ENCODE measurements at places on chromosomes 16 and 17. TPM values are rescaled to one million over a fixed set of nuclear protein-coding genes. Genes with fewer than 3 reads are reported as not detected.

DNA sequence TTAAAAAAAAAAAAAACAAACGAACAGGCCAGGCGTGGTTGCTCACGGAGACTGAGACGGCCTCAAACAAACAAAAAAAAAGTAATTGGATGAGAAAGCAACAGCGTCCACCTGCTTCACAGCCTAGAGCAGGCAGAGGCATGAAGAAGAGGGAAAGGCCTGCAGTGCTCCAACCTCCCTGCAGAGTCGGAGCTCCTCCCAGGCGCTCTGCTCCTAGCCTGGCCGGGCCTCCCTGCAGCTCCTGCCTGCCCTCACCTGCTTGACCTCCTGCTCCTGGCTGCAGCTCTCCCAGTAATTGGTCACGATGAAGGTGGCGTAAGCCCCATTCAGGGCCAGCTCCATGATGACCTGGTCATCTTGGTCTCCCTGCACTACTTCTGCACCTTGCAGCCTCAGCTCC lies 5.5 kb downstream of the NMRAL1 start:
- DNase-seq = no peak

DNA sequence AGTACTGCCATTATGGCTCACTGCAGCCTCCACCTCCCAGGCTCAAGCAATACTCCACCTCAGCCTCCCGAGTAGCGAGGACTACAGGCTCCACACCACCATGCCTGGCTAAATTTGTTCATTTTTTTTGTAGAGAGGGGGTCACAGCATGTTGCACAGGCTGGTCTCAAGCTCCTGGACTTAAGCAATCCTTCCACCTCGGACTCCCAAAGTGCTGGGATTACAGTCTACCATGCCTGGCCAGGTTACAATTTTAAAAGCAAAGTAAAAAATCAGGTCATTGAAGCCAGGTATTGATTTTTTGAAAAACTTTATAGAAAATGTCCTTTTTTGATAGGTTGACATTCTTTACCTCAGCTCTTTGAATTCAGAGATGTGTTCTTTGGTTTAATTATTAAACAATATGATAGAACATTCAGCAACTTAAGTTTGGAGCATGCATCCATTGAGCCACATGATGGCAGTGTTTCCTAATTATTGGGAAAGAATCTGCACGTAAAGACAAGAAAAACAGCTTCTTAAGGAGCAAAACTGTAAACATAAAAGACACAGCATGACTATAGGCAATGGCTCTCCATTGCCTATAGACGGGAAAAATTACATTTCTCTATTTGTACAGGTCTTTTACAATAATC lies 1.7 kb upstream of the SLC16A11 start:
- DNase-seq = peak; percentile 57

The GFAP gene
- total RNA-seq = not detected

The NTN3 gene
- total RNA-seq = not detected

Data from activated CD4-positive, alpha-beta T cell treated with anti-CD3 and anti-CD28 coated beads for 36 hours (primary cell).